T-cell (primary cell): ENCODE measurements at places on chromosomes 6 and 20. TPM values are rescaled to one million over a fixed set of nuclear protein-coding genes. Genes with fewer than 3 reads are reported as not detected.

DNA sequence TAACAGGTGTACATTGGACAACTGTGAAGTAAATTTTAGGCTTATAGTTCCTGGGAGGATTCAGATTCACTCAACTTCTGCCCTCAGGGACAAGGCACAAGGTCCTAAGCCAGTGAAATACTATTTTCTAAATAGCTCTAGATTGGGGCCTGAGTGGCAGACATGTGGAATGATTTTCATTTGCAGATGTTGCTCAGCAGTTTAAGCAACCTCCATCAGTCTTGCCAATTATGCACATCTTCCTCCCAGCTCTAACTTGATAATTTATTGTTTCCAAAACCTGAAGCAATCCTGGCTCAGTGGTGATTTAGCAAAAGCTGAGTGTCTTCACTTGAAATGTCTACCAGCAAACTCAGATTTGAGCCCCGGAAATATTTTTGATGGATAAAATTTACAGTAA lies 116.2 kb downstream of the SCP2D1 start:
- DNase-seq = no peak

DNA sequence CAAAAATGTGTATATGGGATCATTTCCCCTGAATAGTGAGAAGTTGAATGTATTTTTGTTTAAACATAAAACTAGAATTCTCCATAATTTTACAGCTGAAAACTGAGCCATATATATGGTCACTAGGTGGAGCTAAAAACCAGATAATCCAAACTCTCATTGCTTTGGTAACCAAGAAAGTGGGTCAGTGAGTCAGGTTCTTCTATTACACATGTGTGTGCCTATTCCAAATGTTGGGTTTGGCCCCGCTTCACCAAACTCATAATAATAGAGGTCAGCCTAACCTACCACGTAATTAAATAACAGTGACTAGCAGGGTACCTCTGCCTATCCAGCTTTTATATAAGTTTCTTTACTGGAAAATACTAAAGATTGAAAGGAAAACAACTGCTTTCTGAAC lies 19.3 kb upstream of the RNGTT start:
- no peak for DNase-seq

Gene ASIP
- total RNA-seq = not detected

Gene MUCL3
- not detected for total RNA-seq

DNA sequence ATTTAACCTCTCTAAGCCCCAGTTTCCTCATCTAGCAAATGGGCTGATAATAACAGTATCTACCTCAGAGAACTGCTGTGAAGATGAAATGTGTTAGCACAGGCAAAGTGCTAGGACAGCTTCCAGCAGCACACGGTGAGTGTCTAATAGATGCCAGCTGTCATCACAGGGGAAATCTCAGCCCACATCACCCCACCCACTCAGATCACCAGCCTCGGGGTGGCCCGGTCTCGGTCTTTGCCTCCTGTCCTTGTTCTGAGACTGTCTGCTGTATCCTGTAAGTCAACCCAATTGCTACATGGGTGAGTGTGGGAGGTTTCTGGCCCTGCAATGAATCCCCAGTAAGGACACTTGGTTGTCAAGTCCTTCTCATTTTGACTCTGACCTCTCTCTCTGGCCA lies 99.5 kb upstream of the ZNFX1 start:
- no peak for DNase-seq
